Stimulated activated CD4-positive, alpha-beta T cell treated with anti-CD3 and anti-CD28 coated beads, Interleukin-4, amount 100 ng/mL, for 48 hours (primary cell): ENCODE measurements at places on chromosomes 12 and 14.

- DNase-seq = no peak
Observed at GRCh38 chr12:71183846-71184245, 26.0 kb upstream of the TSPAN8 start.

DNA sequence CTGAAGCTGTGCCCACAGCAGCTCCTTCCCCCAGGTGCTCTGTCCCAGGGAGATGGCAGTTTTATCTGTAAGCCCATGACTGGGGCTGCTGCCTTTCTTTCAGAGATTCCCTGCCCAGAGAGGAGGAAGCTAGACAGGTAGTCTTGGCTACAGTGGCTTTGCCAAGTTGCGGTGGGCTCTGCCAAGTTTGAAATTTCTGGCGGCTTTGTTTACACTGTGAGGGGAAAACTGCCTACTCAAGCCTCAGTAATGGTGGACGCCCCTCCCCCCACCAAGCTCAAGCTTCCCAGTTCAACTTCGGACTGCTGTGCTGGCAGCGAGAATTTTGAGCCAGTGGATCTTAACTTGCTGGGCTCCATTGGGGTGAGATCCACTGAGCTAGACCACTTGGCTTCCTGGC is 124.7 kb downstream of the MSRB3 start:
- DNase-seq = no peak

DNA sequence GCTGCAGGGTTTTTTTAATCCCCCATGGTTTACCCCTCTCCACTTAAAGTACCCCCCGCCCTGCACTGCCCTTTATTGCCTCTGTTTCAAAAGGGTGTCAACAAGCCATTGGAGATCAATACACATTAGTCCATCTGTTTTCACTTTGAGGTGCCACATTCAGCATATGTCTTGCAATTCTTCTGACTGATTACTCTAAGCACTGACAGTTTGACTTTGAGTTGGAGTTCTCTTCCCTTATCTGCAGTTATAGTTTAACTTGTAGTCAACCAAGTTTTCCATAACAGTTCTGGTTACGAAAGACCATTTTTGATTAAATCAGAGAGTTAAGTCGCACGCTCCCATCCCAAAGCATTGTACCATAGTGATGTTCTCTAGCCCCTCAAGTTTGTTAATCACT is 260.8 kb upstream of the TBX3 start:
- no peak for DNase-seq

- DNase-seq = no peak
Observed at GRCh38 chr12:52496590-52497071, 3.6 kb upstream of the KRT6A start.

- DNase-seq = no peak
Observed at GRCh38 chr12:2372735-2373134, 319.9 kb downstream of the CACNA1C start.

- no peak for DNase-seq
Observed at GRCh38 chr14:96151242-96151641, 53.4 kb upstream of the BDKRB2 start.

- DNase-seq = no peak
Observed at GRCh38 chr14:57725399-57726077, 140.4 kb downstream of the SLC35F4 start.
